ENCODE measurements at places on chromosomes 7 and 10.

DNA sequence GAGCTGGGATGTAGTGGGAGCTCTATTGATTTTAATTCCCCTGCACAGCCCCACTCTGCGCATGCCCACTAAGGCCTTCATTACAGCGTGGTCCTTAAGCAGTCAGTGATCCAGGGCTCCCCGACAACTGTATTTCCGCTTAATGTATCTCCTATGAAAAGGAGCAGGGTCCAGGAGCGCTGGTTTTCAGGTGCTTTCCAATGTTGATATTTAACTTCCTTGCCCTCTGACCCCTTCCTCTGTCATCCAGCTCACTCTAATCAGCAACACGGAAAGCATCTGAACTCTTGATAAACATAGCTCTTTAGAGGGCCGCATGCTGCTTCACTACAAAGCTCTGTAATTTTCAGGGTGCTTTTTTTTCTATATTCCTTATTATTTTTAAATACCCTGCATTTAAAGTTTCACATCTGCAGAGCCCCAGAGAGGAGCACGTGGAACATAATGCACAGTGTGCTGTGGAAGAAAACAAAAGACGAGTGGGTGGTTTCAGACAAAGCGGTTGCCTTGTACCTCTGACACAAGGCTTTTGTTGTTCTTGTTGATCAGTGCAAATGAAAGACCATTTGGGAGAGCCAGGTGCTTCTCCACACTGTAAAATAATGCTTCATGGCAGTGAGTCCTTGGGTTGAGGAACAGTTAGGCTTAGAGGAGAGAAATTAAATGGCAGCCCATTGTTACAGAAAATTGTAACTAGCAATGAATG, 465.9 kb upstream of the CELF2 start:
- no peak for DNase-seq

- no peak for DNase-seq
These were observed 3.4 kb downstream of the CDK1 start for GRCh38 chr10:60781661-60782060.

- no peak for DNase-seq
These were observed 36.7 kb upstream of the EFCAB10 start for GRCh38 chr7:105618016-105618296.

DNA sequence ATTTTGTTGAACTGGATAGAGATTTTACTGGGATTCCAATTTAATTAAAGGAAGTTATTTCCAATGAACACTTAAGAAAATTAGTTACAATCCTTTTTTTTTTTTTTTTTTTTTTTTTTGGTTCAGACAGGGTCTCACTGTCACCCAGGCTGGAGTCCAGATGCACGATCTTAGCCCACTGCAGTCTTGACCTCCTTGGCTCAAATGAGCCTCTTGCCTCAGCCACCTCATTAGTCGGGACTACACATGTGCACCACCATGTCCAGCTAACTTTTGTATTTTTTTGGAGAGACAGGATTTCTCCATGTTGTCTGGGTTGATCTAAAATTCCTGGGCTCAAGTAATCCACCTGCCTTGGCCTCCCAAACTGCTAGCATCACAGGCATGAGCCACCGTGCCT, 2.5 kb upstream of the ARL5B start:
- DNase-seq: no peak

GRCh38 chr7:25486656-25487055, 258.4 kb upstream of the NPVF start:
- DNase-seq: no peak

GRCh38 chr10:54434782-54435181, 366.2 kb downstream of the PCDH15 start:
- no peak for DNase-seq

DNA sequence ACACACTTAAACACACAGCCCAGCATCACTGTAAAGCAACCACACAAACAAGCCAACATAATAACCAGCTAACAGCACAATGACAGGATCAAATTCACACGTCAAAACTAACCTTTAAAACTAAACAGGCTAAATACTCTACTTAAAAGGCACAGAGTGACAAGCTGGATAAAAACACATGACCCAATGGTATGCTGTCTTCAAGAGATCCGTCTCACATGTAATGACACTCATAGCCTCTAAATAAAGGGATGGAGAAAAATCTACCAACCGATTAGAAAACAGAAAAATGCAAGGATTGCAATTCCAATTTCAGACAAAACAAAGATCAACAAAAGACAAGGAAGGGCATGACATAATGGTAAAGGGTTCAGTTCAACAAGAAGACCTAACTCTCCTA, 17.2 kb upstream of the PRSS58 start:
- no peak for DNase-seq

- DNase-seq: no peak
These were observed 534.8 kb downstream of the AUTS2 start for GRCh38 chr7:70132852-70133690.

- no peak for DNase-seq
These were observed 607.6 kb upstream of the DPP6 start for GRCh38 chr7:153444641-153445040.

DNA sequence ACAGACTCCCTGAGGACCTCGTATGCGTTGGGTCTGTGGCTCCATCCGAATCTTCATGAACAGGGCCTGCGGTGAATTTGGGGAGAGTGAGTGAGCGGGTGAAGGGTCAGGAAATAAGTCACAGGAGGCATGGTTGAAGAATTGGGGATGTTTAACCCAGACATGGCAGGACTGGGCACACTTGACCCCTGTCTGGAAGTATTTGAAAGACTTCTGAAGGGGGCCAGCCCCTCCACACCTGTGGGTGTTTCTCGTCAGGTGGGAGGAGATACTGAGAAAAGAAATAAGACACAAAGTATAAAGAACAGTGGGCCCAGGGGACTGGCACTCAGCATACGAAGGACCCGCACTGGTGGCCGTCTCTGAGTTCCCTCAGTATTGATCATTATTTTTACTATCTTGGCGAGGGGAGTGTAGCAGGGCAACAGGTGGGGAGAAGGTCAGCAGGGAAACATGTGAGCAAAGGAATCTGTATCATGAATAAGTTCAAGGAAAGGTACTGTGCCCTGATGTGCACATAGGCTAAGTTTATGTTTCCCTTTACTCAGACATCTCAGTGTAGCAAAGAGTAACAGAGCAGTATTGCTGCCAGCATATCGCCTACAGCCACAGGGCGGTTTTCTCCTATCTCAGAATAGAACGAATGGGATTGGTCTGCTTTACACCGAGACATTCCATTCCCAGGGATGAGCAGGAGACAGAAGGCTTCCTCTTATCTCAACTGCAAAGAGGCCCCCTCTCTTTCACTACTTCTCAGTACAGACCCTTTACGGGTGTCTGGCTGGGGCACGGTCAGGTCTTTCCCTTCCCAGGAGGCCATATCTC, 38.2 kb upstream of the PFKFB3 start:
- DNase-seq: no peak

GRCh38 chr10:38025283-38025682, 14.8 kb downstream of the ZNF33A start:
- no peak for DNase-seq

- DNase-seq: no peak
These were observed 20.2 kb upstream of the ADD3 start for GRCh38 chr10:109987452-109988211.

DNA sequence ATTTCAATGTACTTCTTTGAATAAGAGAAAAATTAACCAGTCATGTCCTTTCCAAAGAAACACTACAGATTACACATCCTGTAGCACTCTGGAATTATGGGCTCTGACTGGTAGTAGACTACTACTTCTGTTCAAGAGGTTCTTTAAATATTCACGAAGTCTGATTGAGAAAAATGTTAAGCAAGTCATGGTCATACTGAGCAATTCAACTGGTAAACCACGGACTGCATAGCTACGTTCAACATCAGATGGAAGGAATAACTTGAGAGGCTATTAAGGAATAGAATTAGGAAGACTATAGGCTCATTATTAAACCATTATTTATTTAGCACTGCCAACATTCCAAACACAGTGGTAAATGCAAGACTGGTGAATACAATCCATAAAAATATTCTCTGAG, 160.8 kb downstream of the IMMP2L start:
- no peak for DNase-seq

GRCh38 chr7:86823769-86824168, 180.1 kb downstream of the GRM3 start:
- no peak for DNase-seq
